CD8-positive, alpha-beta T cell (primary cell): ENCODE measurements at places on chromosomes 12 and 14. TPM values are rescaled to one million over a fixed set of nuclear protein-coding genes. Genes with fewer than 3 reads are reported as not detected.

Gene PHLDA1
- 5.8 TPM for total RNA-seq

Gene DYNLL1
- total RNA-seq: 25.9 TPM

Gene NID2
- total RNA-seq: not detected

Gene SMCO2
- total RNA-seq: not detected

Gene SLC4A8
- total RNA-seq: 1.5 TPM

Gene SLCO1B3
- total RNA-seq: not detected

Gene CBLN3
- 1.1 TPM for total RNA-seq

Gene ADAM20
- total RNA-seq: 0.28 TPM

Gene LRR1
- total RNA-seq: 7.3 TPM

Gene RNASE4
- 0.19 TPM for total RNA-seq

Gene KCNA5
- not detected for total RNA-seq

Gene FRMD6
- 3.5 TPM for total RNA-seq

Gene DERA
- total RNA-seq: 5.1 TPM

Gene KLHL33
- total RNA-seq: 0.19 TPM

Gene DBX2
- not detected for total RNA-seq

Gene SRGAP1
- total RNA-seq: not detected

Gene MYH6
- not detected for total RNA-seq

Gene NRIP2
- total RNA-seq: not detected

Gene B4GALNT3
- total RNA-seq: 1.1 TPM

Gene GRIP1
- 0.73 TPM for total RNA-seq

Gene FAM222A
- total RNA-seq: 5.3 TPM

Gene KIF21A
- 6.0 TPM for total RNA-seq

Gene PTPRO
- total RNA-seq: 1.00 TPM

Gene TAS2R8
- total RNA-seq: not detected

Gene MTRFR
- total RNA-seq: 39.4 TPM

Gene C1QL4
- not detected for total RNA-seq

Gene KRT80
- total RNA-seq: not detected

Gene GSKIP
- total RNA-seq: 13.5 TPM

Gene PYGL
- total RNA-seq: 0.36 TPM

Gene KERA
- not detected for total RNA-seq

Gene SPX
- total RNA-seq: not detected

Gene RASSF9
- not detected for total RNA-seq

Gene PMCH
- total RNA-seq: not detected

Gene TEX52
- not detected for total RNA-seq

Gene TMEM30B
- 11.5 TPM for total RNA-seq

Gene HOXC12
- total RNA-seq: not detected

Gene DTX1
- 4.6 TPM for total RNA-seq

Gene REP15
- total RNA-seq: not detected
